OCI-M1 (cell line): ENCODE measurements at places on chromosomes 5 and 9.

DNA sequence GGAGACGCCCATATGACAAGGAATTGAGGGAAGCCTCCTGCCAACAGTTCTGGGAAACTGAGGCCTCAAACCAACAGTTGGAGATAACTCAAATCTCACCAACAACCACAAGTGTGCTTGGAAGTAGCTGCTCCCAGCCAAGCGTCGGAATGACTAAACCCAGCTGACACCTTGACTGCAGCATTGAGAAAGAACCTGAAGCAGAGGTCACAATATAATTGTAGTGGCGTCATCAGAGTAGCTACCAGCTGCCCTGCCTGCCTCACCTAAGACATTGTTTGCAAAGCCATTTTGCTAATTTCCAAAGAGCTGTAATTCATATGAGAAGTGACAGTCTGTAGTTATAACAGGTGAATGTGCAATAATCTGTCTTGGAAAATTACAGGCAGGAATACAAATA, 40.8 kb upstream of the ANKRD31 start:
- no peak for DNase-seq

DNA sequence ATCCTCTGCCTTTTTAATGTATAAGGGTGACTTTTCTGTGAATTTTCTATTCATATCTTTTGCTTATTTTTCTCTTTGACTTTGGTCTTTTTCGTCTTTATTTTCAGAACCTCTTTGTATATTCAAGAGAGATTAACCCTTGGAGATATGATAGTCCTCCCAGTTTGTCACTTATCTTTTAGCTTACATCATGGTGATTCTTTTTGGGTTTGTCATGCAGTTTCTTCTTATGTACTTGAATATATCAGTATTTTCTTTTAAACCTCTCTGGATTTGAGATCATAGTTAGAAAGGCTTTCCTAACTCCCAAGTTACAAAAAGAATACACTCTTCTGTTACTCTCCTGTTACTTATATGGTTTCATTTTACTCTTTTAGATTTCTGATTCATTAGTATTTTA, 27.5 kb upstream of the GPR21 start:
- no peak for DNase-seq

DNA sequence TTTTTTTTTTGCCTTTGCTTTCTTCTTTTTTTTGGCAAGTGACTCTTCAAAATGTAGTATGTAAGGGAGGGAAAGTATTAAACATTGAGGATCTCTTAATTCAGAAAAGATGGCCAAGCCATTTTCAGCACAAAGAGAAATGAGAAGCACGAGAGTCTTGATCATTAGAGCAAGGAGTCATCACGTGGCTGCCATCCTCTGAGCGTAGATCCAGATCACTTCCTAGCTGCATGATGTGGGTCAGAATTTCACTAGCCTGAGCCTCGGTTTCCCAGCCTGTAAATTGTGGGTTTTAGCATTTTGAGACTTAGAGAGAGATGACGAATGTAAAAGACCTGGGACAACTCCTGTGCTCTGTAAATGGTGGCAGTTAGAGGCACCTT, 312.9 kb downstream of the ARHGEF28 start:
- no peak for DNase-seq

DNA sequence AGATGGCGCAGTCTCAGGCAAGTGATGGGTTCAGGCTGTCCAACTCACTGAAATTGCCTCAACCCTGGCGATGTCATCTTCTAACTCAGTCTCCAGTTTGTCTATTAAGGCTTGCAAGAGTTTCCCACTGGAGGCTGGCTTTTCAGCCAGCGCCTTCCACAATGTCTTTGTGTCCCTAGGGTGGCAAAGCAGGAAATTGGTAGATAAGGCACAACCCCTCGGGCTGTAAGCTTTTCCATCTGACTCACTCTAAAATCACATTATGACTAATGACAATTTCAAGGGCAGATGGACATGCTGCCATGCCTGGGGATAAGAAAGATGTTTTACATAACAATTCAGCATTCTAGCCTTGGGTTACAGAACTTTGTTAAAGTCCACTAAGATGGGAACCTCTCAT, 61.9 kb downstream of the MROH2B start:
- peak; percentile 6 for DNase-seq

- DNase-seq = no peak
These were observed 16.4 kb upstream of the ADAMTSL1 start for GRCh38 chr9:18457510-18457909.

- DNase-seq = no peak
These were observed 48.1 kb downstream of the ITGA2 start for GRCh38 chr5:53037141-53037859.

GRCh38 chr5:142981886-142982820, 212.0 kb downstream of the ARHGAP26 start:
- DNase-seq = no peak

DNA sequence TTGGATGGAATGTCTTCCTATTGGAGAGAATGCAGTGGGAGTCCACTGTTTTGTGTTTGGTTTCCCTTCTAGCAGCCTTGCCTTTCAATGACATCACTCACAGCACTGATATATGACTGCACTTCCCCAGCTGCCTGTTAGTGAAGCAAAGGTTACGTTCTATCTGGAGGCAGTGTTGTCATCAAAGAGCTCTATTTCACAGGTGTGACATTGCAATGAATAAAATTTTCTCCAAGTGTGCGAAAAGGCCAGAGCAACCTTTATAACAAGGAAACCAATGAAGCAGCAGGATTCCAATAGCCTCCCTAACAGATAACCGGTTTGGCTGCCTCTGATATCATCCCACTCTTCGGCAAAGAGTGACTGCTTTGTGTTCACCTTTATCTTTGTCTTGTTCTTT, 523.5 kb upstream of the ZNF608 start:
- no peak for DNase-seq

- DNase-seq = no peak
These were observed 10.6 kb upstream of the NR3C1 start for GRCh38 chr5:143413958-143414669.

DNA sequence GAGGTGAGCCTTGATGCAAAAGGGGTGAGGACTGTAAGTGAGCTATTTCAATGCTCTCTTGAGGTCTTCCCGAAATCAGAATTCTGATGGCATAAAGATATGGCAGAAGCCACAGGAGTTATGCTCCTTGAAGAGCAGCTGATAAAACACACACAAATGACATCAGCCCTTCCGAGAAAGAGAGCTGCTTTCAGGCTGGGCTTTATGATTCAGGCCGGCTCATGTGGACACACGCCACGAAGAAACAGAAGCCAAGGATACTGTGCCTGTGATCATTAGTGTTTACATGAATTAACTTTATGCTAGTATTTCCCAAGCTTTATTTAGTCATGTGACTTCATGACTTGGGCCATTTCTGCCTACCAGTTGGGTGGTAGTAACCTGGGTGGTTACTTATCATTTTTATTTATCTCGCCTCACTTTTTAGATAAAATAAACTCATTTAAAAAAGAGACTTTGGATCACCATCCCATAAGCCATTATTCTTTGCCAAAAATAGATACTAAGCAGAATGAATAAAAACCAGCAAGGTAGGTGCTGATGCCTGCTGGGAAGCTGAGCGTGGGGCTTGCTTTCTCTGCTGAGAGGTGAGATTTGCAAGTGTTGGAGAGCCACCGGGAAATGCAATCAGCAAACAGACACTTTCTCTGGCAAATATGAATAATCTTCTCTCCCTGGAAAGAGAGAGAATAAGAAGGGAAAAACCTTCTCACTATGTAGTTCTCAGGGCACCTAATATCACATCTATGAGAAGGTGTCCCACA, 73.0 kb upstream of the SLC25A51 start:
- peak; percentile 75 for DNase-seq
